Effector memory CD8-positive, alpha-beta T cell (primary cell): ENCODE measurements at places on chromosomes 3 and 15.

GRCh38 chr3:151630938-151631441 lies 102.7 kb upstream of the AADACL2 start:
- DNase-seq, result no peak

GRCh38 chr15:72154316-72154715 lies 36.1 kb downstream of the SENP8 start:
- DNase-seq, result no peak

GRCh38 chr15:90020021-90020735 lies 19.1 kb downstream of the ZNF710 start:
- no peak for DNase-seq

GRCh38 chr3:56125358-56126005 lies 342.8 kb downstream of the ERC2 start:
- no peak for DNase-seq

DNA sequence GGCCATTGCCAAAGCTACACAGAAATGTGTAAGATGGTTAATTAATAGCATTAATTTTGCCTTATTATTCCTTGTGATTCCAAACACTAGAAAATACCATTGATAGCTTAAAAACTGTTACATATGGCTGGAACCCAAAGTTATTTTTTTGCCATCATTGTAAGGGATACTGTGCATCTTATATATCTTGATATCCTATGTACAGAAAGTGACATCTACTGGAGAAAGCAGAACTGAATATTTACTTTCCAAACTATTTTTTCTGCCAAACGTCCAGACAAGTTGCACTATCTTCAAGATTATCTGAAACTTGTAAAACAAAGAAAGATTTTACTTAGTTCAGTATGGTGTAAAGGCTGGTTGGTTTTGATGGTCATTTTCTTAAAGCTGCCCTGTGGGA lies 33.3 kb upstream of the MEIS2 start:
- DNase-seq, result no peak

DNA sequence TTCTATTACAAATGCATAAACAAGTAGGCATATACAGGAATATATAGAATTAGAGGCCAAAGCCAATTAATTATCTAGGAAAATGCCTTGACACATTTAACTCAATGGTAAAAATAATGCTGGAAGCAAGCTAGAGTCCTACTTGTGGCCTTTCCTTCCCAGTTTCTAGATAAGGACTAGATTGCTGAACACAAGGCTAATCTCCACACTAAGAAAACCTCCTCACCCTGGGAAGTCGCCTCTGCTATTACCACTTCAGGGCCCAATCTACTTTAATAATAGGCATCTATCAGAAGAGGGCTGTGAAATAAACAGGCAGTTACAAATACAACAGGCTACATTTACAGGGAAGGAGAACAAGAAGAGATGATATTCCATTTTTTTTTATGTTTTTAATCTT lies 80.5 kb upstream of the PRICKLE2 start:
- DNase-seq, result no peak

- no peak for DNase-seq
These were observed 99.0 kb downstream of the TIGIT start for GRCh38 chr3:114392831-114393230.

DNA sequence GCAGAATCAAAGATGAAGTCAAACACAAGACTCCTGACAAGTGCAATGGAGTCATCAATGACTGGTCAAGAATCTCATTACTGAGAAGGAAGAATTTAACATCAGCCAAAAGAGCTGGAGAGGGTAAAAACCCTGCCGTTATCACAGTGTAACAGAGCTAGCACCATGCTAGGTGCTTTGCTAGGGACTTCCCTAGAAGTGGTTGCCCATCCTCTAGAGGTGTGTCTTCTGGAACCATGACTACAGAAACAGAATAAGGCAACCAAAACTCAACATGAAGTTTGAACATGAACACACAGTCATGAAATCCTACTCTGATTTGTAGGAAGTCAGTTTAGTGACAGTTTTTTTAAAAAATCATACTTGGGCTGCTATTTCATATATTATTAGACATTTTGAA lies 9.5 kb downstream of the ACAD11 start:
- DNase-seq, result no peak

- no peak for DNase-seq
These were observed 120.5 kb downstream of the BBX start for GRCh38 chr3:107643038-107643883.

GRCh38 chr3:101703169-101703568 lies 16.7 kb upstream of the RPL24 start:
- no peak for DNase-seq

GRCh38 chr3:15330031-15330596 lies 2.3 kb downstream of the SH3BP5 start:
- DNase-seq, result no peak

DNA sequence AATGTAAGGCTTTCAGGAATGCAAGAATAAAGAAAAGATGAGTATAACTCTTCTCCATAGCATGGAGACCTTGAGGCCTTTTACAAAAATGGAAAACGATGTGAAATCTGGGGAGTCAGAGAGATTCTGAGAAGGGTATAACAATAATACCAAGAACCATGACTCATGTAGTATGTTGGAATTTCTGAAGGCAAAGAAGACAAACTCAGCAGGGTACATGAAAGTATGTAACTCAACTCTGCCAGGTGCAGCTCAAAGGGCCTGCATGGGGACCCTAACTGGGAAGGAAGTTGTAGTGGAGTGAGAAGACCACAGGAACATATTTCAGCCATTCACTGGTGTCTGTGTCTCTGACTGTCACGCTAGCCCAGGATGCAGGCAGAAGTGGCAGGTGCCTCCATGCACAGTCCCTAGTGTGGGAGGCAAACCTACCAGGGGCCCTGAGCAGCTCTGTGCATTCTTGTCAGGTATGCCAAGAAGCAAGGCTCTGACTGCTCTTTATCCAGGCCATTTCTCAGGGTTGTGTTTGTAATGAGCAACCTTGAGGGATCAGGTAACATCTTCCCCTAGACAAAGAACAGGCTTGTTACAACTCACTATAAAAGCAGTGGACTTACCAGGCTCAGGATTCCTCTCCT lies 57.2 kb downstream of the GPR156 start:
- DNase-seq, result no peak

GRCh38 chr3:143010024-143010423 lies 8.7 kb downstream of the U2SURP start:
- DNase-seq, result no peak

DNA sequence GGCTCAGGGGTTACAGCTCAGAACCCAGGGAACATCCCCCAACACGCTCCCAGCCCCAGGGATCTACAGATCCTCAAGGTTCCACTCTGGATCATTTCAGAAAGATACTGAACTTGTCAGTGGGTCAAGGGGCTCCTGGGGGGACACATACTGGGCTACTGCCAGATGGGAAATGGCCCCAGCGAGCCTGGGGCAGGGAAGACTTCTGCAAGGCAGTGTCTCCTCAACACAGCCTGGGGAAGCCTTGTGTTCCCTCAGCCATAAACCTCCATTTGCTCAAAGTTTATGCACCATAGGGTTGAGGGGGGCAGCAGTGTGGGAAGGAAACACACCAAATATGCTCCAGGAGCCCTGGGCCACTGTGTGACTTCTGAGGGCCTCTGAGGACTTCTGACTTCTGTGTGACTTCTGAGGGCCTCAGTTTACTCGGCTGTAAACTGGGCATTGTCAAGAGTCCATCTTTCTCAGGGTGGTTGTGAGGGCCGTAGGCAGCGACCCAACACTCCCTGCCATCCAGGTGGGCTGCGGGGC lies 58.4 kb downstream of the IQSEC1 start:
- no peak for DNase-seq

- peak; percentile 30 for DNase-seq
These were observed 72.9 kb downstream of the RPL39L start for GRCh38 chr3:187066228-187066995.

DNA sequence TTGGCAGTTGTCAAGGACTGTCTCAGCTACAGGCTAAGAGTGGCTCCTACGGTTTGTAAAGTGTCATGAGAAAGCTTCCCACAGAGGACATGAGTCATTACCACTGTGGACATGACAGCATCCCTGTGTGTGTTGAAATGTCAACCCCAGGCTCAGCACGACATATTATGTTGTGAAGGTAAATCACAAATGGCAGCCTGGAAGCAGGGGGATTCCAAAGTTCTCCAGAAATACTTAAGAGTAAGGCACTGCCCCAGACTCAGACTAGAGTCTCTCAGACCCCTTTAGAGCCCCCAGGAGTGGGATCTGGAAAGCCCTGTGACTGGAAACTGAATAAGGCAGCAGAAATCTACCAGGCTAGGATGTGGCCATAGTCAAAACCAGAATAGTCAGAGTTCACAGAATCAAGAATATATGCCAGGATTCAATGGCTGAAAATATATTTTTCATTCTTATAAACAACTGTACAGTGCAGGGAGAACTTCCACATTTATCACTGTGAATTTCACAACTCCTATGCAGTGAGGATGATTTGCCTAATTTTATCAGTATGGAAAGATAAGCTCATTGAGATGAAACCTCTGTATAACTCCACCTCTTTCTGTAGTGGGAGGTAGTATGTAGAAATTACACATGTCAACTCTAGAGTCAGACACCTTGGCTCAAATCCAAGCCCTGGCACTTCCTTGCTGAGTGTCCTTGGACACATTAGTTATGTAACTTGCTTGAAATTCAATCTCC lies 237.1 kb upstream of the CFAP20DC start:
- no peak for DNase-seq

GRCh38 chr3:49924683-49925082 lies 4.9 kb downstream of the MON1A start:
- no peak for DNase-seq

DNA sequence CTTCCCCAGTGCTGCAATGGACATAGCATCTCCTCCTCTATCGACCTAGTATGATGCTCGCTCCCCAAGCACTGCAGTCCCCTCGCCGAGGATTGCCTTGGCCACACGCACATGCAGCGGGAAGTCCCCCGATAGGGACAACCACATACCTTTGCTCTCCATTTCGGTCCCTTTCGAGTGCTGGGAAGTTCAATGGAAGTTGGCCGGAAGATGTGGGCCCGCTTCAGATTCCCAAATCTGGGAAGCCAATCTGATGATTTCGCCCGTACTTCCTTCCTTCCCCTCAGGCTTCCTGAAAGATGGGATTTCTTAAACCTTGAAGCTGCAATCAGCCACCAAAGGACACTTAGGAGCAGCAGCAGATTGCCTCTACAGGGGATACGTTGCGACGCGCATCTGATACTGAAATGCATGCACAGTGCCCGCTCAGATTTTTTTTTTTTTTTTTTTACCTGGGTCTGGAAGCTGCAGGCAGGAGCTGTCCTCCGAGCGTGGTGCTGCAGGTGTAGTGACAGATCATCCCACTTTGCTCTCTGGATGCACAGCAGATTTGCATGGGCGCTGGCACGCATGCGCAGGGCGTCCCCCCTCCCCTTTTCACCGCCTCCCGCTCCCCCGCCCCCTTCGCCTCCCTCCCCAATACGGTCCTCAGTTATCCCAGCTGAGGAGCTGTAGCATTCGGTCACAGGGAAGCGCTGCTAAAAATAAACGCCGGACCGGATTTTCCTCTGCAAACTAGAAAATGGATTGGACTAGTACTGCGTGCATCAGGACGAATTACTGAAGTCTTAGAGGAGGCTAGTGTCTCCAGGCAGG lies at the start of gene FGF12:
Gene FGF12, minus strand, starts transcription at position 510 of the 816 bp plus-strand sequence.
- no peak for DNase-seq

DNA sequence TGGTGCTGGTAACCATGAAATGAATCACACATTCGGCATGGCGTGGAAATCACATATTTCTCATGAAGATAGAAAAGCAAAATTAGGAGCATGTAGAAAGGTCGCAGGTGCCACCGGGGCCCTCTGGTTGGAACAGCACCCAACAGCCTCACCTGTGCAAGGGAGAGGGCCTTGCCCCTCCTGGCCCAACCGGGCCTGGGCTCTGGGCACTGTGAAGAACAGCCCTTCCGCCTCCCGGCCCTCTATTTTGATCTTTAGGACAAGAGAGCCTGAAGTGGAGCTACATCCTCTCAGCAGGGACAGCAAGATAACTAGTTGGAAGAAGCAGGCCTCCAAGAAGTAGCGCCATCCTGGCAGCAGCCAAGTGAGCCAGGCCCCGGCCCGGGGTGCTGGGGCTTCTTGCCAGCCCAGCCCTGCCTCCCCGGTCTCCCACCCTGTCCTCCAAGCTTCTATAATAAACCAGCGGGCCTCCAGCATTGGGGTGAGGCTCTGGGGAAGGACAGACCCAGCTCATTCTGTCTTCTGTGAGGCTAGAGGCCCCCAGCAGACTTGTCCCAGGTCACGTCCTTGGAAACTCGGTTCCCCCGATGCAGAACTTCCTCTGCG lies 46.1 kb upstream of the FGD5 start:
- DNase-seq, result no peak

GRCh38 chr15:99165956-99166689 lies 61.2 kb downstream of the SYNM start:
- DNase-seq, result no peak

- no peak for DNase-seq
These were observed 489.2 kb downstream of the FGF12 start for GRCh38 chr3:192237992-192238608.

DNA sequence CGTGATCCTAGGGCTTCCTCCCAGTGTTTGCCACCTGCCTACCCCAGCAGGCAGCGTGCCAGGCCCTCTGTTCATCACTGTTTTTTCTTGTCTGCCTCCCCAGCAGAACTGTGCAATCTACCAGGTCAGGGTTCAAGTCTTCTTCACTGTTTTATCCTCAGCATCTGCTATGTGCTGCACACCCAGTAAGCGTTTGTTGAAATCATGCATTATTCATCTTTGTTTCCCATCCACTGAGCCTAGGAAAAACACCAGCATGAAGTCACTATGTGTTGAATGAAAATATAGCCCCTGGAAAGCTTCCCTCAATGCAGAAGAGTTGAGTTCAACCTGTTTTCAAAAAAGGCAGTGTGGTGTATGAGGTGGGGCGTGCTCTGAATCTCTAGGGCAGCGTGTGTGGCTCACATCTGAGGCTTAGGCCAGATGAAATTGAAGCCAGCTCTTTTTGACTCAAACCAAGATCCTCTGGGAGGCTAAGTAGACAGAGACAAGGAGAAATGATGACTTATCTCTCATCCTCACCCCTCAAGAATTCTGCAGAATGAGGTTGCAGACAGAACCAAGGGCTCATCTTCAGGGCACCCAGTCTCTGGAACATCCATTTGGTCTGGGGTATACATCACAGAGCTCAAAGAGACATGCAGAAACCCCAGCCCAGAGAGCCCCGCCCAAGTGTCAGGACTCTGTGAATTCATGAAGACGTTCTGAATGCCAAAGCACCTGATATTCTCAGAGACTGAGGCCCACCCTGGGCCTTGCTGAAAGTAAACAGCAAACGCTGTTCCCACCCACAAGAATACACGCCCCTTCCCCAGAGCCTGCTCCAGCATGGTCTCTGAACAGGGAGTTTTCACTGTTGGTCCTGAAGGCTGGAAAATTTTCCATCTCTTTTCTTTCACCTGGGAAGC lies 5.7 kb upstream of the CAV3 start:
- no peak for DNase-seq

GRCh38 chr3:10322352-10322710 lies 1.4 kb upstream of the SEC13 start:
- peak; percentile 19 for DNase-seq
